Epithelial cell of prostate (primary cell): ENCODE measurements at places on chromosomes 3 and 15.

GRCh38 chr15:101060576-101061551, 141.7 kb downstream of the LRRK1 start:
- no peak for DNase-seq

GRCh38 chr3:194046995-194047645, 88.8 kb upstream of the HES1 start:
- DNase-seq = no peak

DNA sequence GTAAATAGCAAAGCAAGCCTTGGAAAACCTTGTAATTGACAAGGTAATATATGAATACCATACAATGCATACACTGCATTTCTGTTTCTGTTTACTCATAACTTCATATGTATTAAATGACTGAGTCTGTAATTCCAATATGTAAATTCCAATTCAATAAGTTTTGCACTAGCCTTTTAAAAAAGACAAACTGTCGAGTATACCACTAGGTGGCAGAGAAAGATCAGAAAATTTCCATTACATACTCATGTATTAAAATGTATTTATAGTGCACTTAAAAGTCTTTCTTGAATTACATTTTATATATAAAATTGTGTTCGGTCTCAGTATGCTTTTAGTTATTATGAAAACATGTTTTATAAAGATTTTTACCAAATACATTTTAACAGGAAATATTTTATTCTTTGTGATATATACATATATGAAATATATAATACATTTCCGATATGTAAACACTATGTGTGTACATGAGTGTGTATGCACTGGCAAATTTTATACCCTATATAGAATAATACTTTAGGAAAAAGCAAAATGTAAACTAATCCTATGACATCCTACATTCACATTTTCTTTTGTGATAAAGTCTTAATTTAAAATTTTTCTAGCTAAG, 216.8 kb downstream of the VGLL3 start:
- no peak for DNase-seq

DNA sequence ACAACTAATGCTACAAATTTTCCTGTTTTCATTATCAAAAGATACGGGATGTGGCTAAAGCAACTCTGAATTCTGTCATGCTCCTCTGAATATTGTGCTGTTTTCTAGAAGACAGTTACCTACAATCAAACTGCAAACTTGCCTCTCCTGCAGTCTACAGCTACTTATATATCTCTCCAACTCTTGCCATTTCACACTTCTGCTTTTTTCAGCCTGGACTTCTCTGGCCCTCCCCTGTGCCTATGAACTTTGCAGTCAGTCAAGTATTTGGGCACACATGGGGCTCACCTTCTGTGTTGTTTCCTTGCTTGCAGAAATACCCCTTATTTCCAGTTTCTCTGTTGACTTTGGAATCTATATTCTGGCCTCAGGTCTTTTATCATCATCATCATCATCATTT, 575.6 kb downstream of the GRM7 start:
- DNase-seq = no peak

GRCh38 chr15:88257311-88258092, 963 bp upstream of the NTRK3 start:
- DNase-seq = no peak
